ENCODE measurements at places on chromosomes 5 and 9.

- peak; percentile 12 for DNase-seq
Observed at GRCh38 chr9:132849185-132849706, 28.8 kb downstream of the AK8 start.

DNA sequence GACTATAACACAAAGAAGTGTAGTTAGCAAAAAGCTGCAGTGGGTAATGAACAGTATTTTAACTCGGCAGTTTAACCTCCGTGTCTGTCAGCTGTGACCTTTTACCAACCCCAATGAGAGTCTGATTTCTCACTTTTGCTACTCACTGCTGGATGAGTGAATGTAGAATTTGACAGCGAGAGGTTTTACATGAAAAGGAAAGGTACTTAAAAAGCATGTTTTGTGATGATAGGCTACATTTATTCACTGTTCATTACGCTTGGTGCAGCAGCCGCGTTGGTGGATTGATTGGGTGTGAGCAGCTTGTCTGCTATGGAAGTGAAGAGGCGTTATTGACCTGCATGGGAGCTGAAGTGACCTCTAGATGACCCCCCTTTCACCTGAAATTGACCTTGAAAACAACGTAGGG lies 867.7 kb downstream of the NR2F1-AS1 start:
- DNase-seq: no peak

DNA sequence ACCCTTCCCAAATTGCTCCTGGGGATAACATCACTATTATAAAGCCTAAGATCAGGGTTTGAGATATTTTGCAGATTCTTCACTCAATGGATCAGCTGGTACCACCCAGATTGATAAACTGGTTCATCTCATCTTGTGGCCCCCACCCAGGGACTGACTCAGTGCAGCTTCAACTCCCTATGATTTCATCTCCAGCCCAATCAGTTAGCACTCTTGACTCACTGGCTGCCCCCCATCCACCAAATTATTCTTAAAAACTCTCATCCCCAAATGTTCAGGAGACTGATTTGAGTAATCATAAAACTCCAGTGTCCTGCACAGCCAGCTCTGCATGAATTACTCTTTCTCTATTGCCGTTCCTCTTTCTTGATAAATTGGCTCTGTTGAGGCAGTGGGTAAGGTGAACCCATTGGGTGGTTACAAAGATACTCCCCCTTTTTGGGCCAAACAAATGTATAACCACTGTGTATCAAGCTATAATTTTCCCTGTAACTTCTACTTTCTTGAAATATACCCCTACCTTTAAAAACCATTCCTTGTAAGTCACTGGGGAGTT lies 263.3 kb upstream of the IL12B start:
- no peak for DNase-seq

- DNase-seq: no peak
Observed at GRCh38 chr5:171506951-171507350, 87.5 kb downstream of the FGF18 start.

DNA sequence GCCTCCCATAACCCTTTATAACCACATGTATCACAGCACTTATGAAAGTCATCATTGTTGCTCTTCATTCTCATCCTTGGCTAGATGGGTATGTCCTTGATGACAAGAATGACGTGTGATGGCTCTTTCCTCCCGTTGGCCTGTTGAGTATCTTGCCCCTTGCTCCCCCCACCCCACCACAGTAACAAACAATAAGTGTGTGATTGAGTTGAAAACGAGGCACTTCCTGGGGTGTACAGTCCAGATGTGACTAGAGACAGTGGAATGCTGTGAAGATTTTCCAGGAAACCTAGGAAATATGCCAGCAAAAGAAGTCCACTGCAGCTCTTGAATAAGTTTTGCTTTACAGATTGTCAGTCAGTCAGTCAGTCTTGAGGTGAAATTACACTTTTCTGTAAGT lies 262.5 kb downstream of the ELAVL2 start:
- peak; percentile 6 for DNase-seq

- no peak for DNase-seq
Observed at GRCh38 chr9:115235221-115235620, 117.3 kb upstream of the TNC start.

DNA sequence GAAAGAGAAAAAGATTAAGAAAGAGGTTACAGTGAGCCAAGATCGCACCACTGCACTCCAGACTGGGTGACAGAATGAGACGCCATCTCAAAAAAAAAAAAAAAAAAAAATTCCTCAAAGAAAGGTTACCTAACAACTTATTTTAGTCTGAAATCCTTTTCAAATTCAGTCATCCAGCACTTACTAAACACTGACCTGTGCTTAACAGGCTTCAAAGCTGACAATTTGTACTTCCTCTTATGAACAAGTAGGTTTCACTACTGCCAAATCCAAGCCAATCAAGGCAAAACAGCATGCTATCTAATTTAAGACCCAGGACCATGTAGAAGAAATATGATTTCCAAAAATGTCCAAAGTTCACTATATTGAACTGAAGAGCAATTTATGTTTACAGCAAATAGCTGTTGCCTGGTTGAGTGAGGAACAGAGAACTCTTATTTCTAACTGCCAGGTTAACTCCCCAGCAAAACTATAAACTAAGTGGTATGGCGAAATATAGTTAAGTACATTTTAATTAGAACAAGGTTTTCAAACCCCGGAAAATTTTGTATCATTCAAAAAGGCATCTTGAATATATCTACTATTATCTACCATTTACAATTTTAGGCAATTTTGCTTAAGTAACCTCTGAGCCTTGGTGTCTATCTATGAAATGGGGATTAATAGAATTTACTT lies 13.4 kb downstream of the PWWP2A start:
- peak; percentile 36 for DNase-seq

GRCh38 chr5:171455522-171455921 lies 36.1 kb downstream of the FGF18 start:
- DNase-seq: no peak

GRCh38 chr5:177496070-177496726 lies 1.2 kb downstream of the PDLIM7 start:
- DNase-seq: peak; percentile 69

DNA sequence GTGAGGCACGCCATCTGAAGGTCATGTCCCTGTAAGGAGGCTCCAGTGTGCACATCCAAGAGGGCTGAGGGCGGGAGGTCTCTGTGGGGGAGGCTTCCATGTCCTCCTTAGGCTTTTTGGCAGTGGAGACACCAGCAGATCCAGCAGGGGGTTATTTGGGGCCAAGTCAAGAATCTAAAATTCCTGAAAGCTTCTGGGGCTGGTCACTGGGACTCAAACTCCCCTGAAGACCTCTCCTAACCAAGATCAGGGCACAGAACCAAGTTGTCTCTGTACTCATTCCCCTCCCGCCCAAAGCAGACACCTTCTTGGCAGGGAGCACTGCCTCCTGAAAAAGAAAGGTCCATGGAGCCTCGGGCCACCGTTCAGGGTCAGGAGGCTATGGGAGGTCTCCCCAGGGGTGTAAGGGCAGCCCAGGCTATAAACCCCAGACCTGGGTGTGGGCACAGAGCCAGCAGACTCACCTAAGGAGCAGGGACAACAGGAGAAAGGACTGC lies 127.4 kb upstream of the ADRA1B start:
- DNase-seq: no peak

DNA sequence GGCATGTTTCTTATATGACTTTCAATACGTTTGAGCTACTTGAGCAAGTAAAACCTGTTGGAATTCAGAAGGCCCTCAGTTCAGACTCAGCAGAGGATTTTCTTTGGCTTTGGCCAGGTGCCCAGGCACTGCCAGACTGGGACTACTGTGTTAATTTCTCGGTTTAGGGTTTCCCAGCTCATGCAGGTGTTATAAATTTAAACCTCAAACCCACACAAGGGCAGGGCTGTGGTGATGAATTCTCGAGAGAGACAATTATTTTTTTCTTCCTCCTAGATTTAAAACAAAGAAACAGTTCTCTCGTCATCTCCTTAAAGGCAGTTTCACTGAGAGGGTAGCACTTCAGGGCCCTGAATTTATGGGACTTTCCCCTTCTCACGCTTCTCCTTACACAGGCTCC lies 406.0 kb upstream of the PIK3R1 start:
- no peak for DNase-seq

DNA sequence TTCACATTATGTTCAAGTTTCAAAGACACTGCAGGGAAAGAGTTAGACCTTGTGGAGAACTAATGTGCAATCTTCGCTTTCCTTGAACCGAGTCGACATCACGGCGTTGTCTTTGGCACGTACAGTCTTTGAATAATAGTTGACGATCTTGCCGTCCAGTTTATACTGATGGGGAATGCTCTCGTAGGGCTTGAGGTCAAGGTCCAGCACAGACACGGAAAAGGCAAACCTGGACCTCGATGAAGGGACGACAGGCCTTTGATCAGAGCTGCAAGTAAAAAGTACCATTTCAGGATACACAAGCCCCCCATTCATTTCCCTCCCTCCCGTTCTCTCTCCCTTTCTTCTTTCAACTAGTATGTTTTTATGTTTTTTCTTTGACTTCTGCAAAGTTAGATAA lies 54.1 kb downstream of the IPPK start:
- no peak for DNase-seq

DNA sequence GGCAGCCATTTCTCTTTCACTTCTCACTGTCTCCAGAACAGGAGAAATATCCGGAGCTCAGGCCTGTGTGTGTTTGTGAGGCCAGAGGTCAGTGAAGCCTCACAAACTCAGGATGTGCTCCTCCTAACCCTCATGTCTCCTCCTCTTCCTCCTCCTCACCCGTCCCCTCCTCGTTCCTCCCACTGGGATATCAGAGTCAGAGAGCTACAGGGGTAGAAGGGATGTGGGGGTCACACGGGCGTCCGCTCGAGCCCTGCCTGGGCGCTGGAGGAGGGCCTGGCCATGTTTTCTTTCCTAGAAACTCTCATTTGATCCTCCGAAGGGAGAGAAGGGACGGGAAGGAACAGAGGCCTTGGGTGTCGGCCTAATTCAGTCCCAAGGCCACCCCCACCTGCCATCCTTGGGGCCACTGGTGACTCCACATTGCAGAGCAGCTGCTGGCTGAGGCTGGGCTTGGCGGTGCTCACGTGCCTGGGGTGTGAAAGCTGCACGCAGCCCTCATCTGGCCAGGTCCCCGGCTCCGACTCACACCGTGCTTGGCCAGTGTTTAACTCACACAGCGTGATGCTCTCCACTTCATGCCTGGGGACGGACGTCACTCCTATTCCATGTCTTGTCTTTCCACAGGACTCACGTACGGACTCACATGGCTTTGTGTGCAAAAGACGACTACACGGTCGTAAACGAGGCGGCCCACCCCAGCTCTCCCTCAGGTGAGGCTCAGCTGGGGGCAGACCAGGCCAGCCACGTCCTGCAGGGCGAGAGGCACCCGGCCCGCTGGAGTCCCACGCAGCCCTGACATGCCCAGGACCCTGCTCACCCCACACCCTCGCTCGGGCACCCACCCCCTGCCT lies 22.6 kb upstream of the SLC6A19 start:
- DNase-seq: no peak

GRCh38 chr9:99107421-99107820 lies 2.5 kb downstream of the TGFBR1 start:
- peak; percentile 30 for DNase-seq

GRCh38 chr5:60521376-60522291 lies 178.3 kb downstream of the DEPDC1B start:
- no peak for DNase-seq

DNA sequence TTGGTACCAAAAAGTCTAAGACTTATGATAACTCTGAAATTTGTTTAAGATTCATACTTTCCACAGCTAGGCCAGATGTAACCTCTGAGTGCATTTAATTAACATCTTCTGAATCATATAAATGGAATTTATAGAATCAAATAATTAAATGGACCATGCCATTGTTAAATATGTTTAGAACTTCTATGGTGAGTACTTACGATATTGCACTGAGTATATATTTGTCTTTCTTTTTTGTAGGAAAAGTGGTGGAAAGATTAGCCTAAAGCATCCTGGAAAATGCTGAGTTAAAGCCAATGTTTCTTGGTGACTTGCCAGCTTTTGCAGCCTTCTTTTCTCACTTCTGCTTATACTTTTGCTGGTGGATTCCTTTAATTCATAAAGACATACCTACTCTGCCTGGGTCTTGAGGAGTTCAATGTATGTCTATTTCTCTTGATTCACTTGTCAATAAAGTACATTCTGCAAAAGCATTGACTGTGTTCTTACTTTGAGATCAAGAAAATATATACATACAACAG lies 11.9 kb downstream of the SPINK6 start:
- DNase-seq: no peak

DNA sequence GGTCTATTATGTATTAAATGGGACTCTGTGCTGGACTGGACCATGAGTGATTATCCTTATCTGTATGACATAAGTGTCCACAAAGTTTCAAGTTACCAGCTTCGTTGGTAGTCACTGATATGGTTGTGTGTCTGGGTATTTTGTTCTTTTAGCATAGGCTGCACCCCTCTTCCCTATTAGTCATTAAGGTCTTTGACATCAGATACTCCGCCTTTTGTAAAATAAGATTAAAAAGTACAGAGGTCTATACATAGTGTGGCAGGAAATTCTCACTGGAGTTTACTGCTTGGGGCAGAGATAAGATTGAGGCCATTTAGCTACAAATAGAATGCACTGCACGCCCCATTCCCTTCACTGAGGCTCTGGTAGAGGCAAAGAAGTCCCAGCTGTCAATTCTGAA lies 99.4 kb downstream of the TMEM215 start:
- DNase-seq: no peak

DNA sequence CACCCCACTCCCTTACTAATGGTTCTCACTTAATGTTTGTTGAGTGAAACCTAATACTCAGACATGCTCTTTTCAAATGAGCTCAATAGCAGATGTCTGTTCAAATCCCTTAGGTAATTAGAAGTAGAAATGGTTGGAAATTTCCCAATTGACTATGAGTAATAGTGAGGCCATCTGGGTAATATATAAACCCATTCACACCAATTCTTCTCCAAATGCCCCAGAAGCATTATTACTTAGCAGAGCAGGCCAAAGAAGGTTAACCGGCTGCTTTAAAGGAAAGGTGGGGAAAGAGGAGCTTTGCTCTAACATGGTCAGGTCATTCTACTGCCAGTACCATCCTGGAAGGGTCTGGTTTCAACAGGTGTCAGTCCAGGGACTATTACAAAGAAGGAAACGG lies 119.5 kb upstream of the MTAP start:
- DNase-seq: no peak

Measured in adipocyte (in vitro differentiated cells).